Bone marrow (tissue), 2 donors: ENCODE measurements at places on chromosomes 4 and X.
A peak's percentile ranks its signal among the peaks of the same experiment; 100 is the strongest.

DNA sequence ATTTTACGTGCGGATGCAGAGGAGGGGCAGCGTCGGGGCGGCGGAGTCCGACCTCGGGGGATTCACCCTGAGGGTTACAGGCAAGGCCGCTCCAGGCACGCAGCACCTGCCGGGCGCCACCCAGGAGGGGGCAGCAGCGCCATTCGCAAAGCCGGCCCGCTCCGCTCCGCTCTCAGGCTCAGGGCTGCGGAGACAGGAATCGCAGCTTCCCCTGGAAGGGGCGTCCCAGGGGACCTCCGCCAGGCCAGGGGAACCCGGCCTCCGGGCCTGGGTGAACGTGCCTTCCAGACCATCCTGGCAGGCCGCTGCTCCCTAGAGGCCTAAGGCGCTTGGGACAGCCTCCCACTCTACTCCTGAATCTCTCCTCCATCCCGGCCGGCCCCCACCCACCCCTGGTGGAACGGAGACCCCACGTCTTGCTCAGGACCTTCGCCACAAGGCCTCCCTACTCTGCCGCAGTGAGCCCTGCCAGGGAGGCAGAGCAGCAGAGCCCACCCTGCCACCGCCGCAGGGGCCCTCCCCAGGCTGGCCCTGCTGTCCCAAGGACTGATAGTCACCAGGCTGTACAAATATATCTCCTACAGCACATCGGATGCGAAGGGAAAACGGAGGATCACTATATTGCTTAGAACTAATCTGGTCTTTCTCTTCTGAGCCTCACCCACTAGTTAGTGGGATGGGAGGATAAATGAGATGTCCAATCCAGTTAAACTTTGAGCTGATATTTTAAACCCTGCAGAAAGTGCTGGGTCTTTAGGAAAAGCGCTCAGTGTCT lies 115.0 kb downstream of the SMIM20 start:
- DNase-seq, result peak; percentile 34

- no peak for DNase-seq
Observed at GRCh38 chrX:112761242-112762207, 79.1 kb downstream of the AMOT start.

GRCh38 chr4:47562297-47562696 lies 77.2 kb downstream of the ATP10D start:
- DNase-seq, result no peak

DNA sequence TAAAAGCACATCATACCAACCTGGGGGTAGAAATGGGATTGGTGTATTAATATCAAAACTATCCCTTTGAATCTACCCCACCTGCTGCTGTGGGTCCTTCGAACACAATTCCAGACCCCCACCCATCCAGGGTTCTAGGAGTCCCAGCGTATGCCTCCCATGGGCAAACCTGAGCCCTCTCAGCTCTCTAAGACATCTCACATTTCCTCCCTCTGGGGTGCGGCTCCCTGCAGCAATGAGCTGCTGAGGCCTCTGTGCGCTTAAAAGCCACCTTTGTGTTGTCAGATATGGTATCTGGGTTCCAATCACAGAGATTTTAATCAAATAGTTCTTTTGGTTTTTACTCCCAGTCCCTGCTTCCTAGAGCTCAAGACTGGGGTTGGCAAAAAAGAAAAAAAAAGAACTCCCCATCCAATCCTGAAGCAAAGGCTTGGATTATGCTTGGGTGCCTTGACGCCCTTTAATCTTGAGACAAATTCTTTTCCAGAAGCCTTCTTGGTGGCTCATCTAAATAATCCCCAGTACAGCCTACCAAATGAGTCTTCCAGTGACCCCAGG lies 37.5 kb upstream of the NOCT start:
- no peak for DNase-seq

GRCh38 chr4:157128395-157128794 lies 52.4 kb downstream of the GLRB start:
- no peak for DNase-seq

- no peak for DNase-seq
Observed at GRCh38 chr4:185591679-185592141, 56.4 kb upstream of the PDLIM3 start.

DNA sequence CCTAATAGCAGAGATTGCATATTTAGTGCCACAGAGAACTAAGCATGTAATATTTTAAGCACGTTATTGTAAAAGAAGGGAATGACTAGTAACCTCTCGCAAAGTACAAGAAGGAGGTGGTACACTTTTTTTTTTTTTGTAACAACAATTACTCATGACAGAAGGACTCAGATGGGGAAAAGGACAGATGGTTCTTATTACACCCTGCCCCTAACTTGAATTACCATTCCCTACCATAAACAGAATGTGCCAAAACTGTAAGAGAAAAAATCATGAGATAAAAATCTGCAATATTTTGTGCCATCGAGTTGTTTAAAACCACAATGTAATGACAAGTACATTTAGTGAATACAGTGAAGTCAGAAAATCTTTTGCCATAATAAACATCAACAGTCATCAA lies 33.0 kb upstream of the RAPGEF2 start:
- DNase-seq, result no peak

DNA sequence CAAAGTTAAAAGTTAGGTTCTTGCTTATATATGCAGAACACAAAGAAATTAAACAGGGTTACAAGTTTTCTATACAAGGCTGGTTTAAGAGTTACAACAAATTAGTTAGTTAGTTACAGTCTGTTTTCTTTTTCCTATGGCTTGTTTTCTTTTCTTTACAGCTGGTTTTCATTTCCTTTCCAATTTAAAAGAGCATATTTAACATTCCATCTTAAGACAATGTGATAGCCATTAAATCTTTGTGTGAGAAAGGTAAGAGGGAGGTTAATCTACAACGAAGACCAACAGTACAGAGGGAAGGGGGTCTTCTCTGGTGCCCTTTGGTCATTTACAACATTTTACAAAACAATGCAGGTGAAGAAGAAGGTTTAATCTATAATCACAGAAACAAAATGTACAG lies 290.6 kb downstream of the ZNF674 start:
- no peak for DNase-seq

DNA sequence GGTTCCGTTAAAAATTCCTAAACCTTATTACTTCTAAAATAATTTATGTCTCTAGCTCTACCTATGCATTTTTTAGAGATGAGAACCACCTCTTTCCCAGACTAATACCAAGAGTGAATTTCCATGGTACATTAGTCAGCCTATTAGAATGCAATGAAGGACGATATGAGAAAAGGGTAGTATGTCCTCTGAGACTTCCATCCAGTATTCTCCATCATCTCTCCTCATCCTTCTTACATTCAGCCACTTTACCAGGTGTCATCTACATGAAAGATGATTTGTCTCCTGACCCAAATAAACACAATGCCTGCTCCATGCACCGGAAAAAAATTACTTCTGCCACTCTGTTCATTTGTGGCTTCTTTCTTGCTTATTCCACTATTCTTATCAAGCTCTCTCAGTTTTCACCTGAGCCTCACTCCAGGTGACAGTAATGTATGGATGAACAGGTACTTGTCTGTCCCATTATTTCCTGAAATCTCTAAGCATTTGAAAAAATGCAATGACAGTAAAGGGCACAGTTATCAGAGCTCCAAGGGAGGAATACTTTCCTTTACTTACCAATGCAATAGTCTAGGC lies 97.9 kb downstream of the MAB21L2 start:
- no peak for DNase-seq
